ENCODE measurements at places on chromosomes 7 and 10.

DNA sequence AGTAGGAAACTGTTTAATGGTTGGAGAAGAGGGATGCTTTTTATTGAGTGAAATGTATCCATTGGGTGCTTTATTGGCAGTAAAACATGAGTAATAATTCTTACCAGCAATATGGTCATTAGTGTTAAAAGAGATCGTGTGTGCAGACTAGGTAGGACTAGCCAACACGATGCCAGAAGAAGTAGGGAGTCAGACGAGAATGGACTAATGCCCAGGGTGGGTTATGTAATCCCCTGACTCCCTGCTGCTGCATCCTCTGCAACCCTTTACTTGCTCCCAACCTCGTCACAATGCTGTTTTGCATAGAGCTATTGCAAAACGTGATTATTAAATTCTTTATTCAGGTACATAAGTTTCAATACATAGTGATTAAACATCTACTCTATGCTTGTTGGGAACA, 1213.7 kb downstream of the GATA3 start:
- no peak for DNase-seq

GRCh38 chr10:132482090-132482800, 55.3 kb upstream of the INPP5A start:
- DNase-seq: no peak

- DNase-seq: no peak
Measured at GRCh38 chr10:775245-776075, 86.0 kb upstream of the DIP2C start.

- DNase-seq: no peak
Measured at GRCh38 chr7:78770422-78771410, 682.8 kb downstream of the MAGI2 start.

GRCh38 chr10:31605861-31606525, 287.0 kb downstream of the ZEB1 start:
- DNase-seq: no peak

DNA sequence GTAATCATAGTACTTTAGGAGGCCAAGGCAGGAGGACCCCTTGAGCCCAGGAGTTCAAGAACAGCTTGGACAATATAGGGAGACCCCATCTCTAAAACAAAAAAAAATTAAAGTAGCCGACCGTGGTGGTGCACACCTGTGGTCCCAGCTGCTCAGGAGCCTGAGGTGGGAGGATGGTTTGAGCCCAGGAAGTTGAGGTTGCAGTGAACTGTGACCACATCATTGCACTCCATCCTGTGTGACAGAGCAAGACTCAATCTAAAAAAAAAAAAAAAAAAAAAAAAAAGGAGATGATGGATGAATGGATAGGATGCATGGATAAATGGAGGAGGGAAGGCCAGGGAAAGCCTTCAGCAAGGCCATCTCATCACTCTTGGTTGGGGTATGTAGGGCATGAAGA, 33.4 kb upstream of the BMPR1A start:
- no peak for DNase-seq

- no peak for DNase-seq
Measured at GRCh38 chr7:24949884-24950283, 30.1 kb downstream of the OSBPL3 start.

GRCh38 chr10:44936314-44936975, 23.2 kb upstream of the RASSF4 start:
- no peak for DNase-seq

DNA sequence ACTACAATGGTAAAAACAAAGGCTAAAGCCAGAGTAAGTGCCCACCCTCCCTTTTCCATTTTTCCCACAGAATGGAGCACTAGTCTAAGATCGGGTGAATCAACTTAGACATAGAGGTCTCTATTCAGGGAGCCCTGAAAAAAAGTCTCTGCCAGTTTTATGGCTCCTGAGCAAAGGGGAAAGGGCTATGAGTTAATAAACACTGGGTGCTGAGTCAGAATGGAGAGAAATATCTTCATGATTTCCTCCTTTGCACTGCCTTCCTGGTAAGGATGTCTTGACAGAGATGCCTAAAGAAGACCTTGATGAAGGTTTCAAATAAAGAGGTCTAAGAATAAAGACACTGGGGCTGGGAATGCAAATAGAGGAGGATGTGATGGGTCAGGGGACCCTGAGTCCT, 607.4 kb upstream of the MBL2 start:
- DNase-seq: no peak

GRCh38 chr7:46360296-46360695, 439.2 kb upstream of the IGFBP3 start:
- DNase-seq: no peak

GRCh38 chr7:37248396-37248861, 200.2 kb downstream of the ELMO1 start:
- DNase-seq: no peak

GRCh38 chr10:115969591-115969990, 303.4 kb downstream of the GFRA1 start:
- DNase-seq: no peak

DNA sequence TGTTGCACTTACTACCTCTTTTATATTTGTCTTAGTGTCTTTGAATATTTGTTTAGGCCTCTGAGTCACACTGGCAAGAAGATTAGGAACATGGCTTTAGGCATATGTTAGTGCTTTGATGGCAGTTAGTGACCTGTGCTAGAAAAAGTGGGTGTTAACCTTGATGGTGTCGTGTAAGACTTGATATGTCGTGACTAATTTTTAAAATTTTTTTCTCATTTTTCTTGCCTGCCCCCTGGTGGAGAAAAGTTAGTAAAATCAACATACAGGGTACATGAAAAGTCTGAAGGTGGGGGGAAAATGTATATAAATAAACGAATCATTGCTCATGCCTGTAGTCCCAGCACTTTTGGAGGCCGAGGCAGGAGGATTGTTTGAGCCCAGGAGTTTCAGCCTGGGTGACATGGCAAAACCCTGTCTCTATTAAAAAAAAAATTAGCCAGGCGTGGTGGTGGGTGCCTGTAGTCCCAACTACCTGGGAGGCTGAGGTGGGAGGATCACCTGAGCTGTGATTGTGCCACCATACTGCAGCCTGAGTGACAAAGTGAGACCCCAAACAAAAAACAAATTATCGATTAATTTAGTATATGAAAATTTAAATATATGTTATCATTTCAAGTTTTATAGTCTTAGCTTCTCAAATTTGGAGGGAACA, 44.6 kb downstream of the TAX1BP1 start:
- peak; percentile 29 for DNase-seq

DNA sequence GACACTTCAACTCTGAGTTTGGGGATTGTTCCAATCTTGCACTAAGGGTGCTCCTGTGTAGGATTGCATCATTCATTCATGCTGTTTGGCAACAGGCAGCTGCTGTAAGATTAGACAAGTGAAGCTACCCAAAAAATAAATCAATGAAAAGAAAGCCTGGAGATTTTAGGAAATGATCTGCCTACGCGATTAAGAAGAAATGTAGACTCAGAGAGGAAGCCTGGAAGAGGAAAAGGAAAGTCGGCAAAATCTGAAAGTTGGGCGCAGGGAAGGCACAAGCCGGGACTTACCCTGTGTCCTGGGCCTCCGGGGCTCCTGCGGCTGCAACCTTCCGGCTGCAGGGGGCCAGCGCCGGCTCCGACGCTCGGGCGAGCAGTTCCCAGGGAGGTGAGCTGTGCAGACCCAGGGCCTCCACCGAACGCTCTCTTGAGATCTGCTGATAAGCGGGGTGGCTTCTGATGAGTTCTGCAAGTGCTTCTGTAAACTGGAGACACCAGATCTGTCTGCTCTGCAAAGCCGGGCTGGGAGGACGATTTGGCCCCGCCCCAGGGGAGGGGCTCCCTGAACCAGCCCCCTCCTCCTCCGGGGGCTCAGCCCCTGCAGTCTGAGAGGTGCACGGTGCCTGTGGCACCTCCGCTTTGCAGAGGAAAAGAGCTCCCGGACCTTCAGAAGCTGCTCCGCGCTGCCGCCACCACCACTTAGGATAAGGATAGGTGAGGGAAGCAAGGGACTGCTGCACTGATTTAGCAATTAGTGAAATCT, 17.4 kb downstream of the PSPH start:
- DNase-seq: peak; percentile 87

DNA sequence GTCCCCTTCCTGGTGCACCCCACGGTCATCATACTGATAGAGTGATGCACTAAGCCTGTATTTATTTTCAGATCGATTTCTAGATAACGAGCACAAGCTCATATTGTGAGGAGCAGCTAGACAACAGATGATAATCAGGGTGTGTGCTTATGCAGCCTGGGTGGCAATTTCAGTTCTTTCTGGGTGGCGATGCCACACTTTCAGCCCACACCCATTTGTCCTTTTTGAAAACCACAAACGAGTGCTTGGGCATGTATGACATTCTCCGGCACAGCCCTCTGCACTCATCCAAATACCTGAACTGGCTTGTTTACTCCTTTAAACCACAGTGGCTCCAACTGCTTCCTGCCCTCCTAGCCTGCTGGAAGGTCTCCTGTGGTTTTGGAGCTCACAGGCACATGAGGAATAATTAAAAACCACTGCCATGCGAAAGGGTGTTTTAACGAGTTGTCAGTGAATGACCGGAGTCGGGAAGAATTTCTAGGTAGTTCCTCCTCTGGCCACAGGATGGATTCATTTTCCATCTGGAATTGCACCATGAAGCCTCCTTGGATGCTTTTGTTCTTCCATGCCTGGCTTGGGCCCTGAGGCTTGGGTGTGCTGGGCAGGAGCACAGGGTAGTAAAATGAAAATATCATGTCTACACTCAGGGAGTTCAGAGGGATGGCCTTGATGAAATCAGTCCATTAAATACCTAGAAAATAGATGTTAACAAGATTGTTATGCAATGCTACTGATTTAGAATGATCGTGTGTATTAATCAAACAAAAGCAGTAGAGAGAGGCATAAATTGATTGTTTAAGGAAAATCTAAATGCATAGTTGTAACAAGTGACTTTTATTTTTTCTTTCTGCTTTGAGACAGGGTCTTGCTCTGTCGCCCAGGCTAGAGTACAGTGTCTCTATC, 52.4 kb upstream of the ITGB1 start:
- DNase-seq: peak; percentile 59

GRCh38 chr7:120334475-120334874, 61.5 kb downstream of the KCND2 start:
- DNase-seq: no peak

DNA sequence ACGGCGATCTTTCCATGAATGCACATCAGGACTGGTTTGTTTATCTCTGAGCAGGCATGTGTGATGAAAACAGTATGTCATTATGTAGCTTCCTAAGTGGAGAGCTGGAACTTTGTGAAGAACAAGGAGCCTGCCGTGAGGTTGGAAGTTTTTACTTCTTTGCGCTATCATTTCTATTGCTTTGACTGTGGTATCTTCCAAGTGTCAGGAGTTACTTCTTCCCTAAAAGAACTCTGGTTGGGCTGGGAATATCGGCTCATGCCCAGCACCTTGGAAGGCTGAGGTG, 167.4 kb upstream of the AHR start:
- DNase-seq: no peak

DNA sequence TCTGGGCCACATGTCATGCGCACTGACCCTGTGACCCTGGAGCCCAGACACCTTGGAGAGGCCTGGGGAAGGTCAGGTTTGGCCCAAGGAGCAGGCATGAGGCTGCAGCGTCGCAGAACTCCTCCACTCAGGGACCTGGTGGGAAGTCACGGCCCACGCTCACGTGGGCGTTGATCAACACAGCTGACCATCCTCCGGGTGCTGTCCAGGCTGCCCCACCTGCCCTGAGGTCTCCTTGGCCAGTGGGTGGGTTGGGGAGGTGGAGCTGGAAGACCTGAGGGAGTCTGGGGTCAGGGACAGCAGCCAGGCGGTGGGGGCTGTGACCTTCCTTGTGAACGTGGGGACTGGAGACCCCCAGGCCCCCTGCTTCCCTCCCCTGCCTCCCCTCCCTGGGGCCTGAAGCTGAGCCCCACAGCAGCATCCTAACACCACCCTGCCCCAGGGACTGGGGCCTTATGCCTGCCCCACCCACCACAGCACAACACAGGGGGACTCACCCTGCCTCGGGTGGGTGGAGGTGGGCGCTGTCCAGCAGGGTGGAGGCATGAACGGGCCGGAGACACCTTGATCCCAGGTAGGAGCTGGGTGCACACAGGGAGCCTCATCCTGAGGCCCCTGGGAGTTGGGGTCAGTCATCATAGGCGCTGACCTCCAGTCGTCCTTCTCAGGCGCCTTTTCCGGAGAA, 44.0 kb upstream of the ADGRA1 start:
- no peak for DNase-seq

DNA sequence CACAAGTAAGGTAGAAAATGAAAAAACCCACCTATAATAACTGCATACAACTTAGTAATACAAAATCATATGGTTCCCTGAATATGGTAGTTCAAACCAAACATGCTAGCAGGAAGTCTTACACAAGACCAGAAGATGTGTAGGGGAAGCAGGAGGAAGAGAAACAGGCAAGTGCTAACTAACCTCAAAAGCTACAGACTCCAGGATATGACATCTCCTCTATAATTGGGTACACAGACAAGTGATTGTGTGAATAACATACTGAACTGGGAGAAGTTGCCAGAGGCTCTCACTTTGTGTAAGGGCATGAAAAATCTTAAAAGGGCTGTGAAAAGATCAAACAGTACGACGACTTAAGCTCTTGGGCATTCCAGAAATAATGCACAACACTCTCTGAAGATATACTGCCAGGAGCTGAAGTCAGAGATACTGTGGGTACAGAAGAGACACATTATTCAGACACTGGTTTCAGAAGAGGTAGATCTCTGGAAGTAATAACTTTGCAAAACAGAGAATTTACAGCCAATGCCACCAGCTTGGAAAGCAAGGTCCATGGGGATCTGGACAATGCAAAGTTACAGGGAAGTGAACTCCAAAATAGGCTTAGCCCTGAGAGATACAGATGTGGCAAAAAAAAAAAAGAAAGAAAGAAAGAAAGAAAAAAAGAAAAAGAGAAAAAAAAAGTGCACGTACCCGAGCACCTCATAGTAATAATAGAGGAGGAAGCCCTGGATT, 767.2 kb downstream of the TNS3 start:
- DNase-seq: no peak

- DNase-seq: no peak
Measured at GRCh38 chr10:28382525-28383269, 79.8 kb upstream of the MPP7 start.

DNA sequence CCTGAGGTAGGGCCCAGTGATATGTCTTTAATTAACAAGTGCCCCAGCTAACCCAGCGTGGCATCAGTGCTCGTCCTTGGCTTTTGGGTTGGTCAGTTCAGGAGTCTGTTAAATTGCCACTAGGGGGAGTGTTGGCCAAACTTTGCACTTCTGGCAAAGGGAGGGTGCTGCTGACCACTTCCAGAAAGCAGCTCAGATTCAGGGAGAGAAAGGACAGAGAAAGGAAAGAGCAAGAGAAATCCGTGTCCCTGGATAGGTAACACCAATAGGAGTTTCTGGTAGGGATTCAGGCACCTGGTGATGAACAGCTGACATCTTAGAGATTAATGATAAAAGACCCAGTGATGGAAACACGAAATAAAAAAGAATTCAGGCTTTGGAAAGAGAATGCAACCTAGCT, 243.1 kb upstream of the AOAH start:
- DNase-seq: no peak
